Epithelial cell of proximal tubule (primary cell): ENCODE measurements at places on chromosomes 1 and 21.
A peak's percentile ranks its signal among the peaks of the same experiment; 100 is the strongest.

DNA sequence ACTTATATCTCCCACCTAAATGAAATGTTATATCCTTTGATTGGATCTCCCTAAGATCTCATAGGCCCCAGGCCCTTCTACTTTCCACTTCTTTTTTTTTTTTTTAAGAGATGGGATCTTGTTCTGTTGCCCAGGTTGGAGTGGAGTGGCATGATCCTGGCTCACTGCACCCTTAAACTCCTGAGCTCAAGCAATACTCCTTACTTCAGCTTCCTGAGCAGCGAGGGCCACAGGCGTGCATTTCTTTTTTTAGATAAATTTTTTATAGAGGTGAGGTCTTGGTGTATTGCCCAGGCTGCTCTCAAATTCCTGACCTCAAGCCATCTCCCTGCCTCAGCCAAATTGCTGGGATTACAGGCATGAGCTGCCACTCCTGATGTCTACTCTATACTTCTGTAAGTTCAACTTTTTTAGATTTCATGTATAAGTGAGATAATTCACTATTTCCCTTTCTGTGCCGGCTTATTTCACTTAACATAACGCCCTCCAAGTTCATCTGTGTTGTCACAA, 987.5 kb upstream of the NCAM2 start:
- no peak for DNase-seq

- DNase-seq, result no peak
These were observed 1208.3 kb upstream of the B3GALT2 start for GRCh38 chr1:194394676-194395075.

- no peak for DNase-seq
These were observed 18.5 kb upstream of the GBP3 start for GRCh38 chr1:89041119-89041641.

DNA sequence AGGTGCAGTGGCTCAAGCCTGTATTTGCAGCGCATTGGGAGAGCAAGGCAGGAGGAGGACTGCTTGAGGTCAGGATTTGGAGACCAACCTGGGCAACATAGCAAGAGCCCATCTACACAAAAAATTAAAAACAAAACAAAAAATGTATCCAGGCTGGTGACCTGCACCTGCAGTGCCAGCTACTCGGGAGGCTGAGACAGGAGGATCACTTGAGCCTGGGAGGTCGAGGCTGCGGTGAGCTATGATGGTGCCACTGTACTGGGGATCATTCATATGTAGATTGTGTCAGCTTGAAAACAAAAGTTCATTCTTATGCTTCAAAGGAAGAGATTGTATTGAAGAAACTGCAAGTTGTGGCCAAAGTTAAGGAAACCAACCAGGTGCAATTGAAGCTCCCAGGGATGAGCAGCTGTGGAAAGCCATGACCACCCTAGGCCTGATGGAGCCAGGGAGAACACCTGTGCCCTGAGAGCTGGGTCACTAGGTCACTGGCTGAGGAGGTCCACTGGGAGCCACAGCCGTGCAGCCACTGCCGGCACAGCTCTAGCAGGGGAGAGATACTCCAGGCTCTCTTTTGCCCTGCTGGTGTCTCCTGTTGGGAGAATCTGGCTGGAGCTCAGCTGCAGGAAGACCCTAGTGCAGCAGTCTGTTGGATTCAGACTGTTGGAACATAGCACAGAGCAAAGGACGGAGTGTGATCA, 13.3 kb upstream of the BRWD1 start:
- DNase-seq, result no peak

- no peak for DNase-seq
These were observed 3.1 kb upstream of the TRIM45 start for GRCh38 chr1:117124661-117125060.

DNA sequence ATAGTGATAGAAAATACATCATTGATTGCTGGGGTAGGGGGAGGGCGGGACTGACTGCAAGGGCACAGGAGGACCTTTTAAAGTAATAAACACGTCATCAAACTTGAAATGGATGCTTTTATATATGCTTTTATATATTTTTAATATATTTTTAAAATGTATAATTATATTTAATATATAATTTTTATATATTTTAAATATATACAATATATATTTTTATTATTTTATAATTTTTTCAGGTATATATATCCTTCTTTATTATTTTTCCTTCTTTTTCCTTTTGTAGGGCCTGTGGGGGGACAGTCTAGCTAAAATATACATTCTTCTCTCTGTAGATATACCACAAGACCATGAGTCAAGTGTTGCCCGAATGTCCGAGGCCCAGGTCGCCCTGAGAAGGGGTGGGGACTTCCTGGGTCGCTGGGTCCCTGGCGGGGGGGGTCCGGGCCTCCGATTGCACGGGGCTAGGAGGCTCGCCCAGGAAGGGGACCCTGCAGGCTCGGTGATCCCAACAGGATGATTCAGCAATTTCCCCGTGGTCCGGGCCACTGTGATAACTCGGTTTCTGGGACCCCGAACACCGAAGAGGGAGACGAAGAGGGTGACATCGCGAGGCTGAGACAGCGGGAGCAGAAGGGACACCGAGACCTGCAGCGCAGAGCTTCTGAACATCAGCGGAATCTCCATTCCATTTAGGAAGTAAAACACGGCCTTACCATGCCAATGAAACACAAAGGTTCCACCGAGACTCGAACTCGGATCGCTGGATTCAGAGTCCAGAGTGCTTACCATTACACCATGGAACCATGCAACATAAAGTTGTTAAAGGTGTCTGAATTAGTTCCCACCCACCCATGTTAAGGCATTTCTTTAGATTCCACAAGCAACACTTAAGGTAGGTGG, 112.5 kb upstream of the NBPF11 start:
- DNase-seq, result peak; percentile 2

DNA sequence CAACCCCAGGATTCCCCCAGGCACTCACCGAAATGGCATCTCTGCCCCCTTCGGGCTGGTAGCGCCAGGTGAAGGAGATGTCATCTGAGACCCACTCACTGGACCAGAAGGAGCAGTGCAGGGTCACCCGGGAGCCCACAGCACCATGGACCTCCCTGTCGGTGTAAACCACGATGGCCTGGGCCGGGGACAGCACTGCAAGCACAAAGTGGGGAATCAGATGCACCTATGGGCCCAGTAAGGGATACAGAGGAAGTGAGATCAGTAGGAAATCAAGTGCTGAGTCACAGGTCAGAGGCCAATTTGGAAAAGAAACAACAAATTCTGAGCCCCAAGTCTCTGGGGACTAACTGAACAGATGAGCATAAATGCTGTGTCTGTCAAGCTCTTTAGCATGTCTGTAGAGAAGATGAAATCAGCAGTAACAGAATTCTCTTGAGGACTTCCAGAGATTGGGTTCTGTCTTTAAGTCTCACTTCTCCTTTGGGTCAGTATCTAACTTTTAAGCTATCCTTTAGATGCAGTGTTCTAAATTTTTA, 2.5 kb downstream of the MPZ start:
- DNase-seq, result no peak
